ENCODE measurements at places on chromosomes 4 and X.

DNA sequence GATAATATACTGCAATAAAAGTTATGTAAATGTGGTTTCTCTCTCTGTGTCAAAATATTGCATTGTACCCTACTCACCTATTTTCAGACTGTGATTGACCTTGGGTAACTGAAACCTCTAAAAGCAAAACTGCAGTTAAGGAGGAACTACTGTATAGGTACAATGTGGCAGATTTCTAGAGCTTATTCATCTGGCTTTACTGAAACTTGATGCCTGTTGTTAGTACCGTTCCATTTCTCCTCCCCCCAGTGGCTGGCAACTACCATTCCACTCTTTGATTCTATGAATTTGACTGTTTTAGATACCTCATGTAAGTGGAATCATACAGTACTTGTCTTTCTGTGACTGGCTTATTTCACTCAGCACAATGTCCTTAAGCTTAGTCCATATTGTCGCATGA is 61.9 kb downstream of the HOPX start:
- no peak for DNase-seq

GRCh38 chrX:14497184-14497666 is 32.1 kb upstream of the GLRA2 start:
- DNase-seq = no peak

DNA sequence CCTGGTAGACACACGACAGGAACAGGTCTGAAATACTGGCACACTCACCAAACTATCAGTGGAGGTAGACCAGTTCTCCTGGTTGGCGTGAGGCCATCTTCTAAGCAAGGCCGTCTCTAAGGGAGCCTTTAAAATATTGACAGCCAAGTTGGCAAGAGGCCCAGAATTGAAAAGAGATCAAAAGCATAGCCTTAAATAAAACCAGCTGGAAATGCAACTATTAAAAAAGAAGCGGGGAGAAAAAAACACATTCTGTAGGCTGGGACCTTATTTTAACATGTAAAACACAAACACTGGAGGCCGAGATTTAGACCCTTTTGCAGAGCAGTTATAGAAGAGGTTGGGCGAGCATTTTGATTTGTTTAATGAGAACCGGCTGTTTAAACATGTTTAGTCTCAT is 233.0 kb upstream of the CLNK start:
- DNase-seq = no peak

DNA sequence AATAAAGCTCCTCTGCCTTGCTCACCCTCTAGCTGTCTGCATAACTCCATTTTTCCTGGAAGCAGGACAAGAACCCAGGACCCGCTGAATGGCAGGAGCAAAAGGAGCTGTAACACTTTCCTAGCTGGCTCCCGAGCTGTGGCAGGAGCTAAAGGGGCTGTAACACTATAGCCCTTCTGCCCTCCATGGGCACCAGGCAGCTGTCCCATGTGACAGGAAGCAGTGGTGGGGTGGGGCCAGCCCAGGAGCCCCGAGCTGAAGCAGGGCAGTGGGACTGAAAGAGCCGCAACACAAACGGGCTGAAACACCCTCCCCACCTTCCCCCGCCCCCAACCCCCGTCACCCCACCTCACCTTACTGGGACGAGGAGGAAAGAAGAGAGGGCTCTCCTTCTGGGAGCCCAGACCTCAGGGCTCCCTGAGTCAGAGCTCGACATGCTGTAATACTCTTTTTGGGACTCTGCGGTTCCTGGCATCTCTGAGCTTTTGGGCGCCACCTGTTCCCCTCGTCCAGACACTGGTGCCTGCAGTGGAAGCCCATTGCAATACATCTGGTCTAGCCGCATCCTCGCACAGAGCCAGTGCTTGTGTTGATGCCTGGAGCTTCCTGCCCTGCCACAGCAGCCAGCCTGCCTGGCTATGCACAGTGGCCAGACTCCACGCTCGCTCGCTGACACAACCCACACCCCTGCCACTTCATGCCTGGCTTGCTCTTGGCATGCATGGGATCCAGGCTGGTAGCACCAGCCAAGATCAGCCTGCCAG is 39.4 kb downstream of the PPM1K start:
- DNase-seq = no peak

DNA sequence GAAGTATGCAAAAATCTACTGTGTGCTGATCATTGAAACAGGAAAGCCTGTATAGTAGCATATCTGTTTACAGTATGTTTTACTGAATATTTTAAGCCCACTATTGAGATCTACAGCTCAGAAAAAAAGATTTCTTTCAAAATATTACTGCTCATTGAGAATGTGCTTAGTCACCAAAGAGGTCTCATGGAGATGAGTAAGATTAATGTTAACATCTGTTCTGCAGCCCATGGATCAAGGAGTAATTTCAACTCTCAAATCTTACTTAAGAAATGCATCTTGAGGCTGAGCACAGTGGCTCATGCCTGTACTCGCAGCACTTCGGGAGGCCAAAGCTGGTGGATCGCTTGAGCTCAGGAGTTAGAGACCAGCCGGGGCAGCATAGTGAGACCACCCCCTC is 3.3 kb downstream of the RNF4 start:
- peak; percentile 59 for DNase-seq

- peak; percentile 7 for DNase-seq
Measured at GRCh38 chrX:10157543-10157942, 768 bp downstream of the CLCN4 start.

DNA sequence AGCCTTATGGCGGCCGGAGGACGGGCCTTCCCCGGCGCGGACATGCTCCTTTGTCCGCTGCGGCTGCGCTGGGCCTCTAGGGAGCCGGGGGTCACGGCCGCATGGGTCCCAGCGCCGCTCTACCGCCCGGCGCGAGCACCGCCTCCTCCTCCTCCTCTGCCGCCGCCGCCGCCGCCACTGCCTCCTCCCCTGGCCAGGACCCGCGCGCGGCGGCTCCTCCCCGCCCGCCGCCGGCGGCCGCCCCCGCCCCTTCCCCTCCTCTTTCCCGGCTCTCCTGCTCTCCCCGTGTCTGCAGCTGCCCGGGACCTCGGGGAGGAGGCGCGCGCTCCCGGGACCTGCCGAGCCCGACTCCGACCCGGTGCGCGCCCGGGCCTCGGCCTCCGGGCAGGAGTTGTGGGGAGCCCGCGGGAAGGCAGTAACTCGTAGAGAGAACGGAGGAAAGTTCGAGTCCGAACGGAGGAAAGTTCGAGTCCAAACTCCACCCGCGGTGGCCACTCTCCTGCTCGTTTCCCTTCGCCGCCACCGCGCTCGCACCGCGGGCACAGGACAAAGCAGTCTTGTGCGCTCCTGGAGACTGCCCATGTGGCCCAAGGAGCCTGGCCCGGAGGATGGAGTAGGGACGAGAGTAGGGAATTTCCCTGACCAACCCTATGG is at the start of gene ADGRA3:
TSS of gene ADGRA3 (minus strand) at position 179 of the 654 bp plus-strand sequence. CDS start 282 bp downstream, outside the sequence.
- DNase-seq = no peak

GRCh38 chr4:122252584-122252983 is 100.5 kb downstream of the BLTP1 start:
- DNase-seq = no peak

GRCh38 chr4:7620814-7621176 is 186.1 kb upstream of the PSAPL1 start:
- no peak for DNase-seq

DNA sequence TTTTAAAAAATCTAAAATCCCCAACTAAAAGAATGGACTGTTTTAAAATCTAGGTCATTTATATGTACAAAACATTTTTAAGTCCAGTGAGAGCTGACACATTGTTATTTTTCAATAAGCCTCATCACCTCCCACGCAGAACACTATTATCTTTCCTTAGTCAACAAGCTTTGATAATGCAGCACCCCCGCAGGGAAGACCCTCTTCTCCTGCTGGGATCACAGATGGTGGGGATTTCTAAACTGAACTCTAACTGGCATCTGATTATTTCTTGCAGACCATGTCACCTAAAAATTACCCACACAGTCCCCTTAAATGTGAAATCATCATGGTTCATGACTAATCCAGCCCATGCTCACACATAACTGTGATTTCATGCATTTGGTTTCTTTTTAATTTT is 11.6 kb downstream of the SYTL4 start:
- DNase-seq = no peak

- no peak for DNase-seq
Measured at GRCh38 chr4:79199743-79200142, 126.1 kb downstream of the NAA11 start.

DNA sequence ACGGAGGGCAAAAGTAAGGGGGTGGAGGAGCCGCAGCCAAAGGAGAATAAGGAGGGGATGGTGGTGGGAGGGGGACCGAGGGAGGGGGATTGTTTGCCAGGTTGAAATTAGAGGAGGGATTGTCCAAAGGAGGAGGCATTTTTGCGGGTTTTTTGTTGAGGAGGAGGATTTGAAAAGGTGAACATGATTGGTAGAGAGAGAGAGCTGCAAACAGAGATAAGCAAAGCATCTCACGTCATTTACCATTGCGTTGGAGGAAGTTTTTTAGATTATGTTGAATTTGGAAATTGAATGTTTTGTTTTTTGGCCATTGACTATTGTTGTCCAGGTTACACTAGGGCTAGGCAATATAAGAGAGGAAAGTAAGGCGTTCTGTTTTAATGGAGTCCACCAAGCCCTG is 54.5 kb upstream of the ABCB7 start:
- DNase-seq = no peak

DNA sequence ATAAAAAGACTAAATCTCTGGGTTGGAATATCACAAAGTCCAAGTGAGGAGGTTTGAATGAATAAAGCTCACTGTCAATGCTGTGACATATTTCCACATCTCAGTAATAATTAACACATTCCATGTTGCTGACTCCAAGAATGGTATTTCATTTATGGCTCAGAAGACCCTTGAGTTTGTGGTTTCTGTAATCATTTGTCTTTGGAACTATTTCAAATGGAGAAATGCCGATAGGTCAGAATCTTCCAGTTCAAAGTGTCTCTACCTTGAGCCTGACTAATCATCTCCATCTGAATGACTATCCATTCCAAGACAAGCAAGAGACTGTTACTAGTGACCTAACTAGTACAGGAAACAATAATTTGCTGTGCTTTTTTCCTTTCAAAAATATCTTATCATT is 24.2 kb upstream of the SLC2A9 start:
- DNase-seq = peak; percentile 79

- DNase-seq = no peak
Measured at GRCh38 chr4:57672846-57673433, 562.8 kb upstream of the IGFBP7 start.

- no peak for DNase-seq
Measured at GRCh38 chr4:41399231-41399630, 138.7 kb upstream of the LIMCH1 start.

- DNase-seq = peak; percentile 89
Measured at GRCh38 chr4:10180927-10181744, 64.5 kb upstream of the WDR1 start.

- DNase-seq = no peak
Measured at GRCh38 chr4:134043266-134043665, 158.3 kb downstream of the PABPC4L start.

GRCh38 chrX:9378980-9379696 is 85.7 kb upstream of the TBL1X start:
- peak; percentile 59 for DNase-seq

- peak; percentile 95 for DNase-seq
Measured at GRCh38 chr4:125187226-125188176, 127.3 kb upstream of the FAT4 start.

GRCh38 chr4:16329125-16329796 is 103.0 kb upstream of the TAPT1 start:
- DNase-seq = no peak

DNA sequence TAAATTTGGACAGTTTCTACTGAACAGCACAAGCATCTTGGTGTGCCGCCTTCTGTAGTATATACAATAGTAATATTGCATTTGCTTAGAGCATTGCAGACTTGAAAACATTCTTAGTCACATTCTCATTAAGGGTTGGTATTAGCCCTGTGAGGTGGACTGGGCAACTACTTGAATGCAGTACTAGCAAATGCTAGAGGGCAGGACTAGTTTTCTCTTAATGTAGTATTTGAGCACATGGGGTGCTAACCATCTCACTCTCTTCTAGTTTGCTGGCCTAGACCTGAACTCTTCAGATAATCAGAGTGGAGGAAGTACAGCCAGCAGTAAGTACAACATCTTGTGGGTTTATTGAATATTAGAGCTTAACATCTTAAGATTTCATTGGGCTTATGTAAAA is 3.2 kb downstream of the DDX3X start:
- DNase-seq = no peak

- DNase-seq = no peak
Measured at GRCh38 chr4:8067945-8068896, 90.4 kb downstream of the ABLIM2 start.

DNA sequence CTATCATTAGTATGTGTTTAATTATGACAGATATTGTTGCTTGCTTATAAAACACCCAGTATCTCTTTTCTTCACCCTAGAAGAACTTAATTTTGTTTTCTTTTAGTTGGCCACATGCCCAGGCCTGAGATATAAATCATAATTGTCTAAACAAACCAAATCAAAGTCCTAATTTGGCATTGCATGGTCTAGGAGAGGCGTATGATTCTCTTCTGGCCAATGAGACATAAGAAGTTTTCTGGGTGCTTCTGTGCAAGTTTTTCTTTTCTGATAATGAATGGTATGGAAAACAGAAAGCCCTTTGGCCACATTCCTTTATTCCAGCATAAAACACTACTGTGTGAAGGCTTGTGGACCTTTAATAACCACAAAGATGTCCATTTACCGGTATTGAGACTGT is 192.9 kb upstream of the CTSO start:
- no peak for DNase-seq

- no peak for DNase-seq
Measured at GRCh38 chrX:136205882-136206380, 45.3 kb downstream of the MAP7D3 start.

GRCh38 chrX:74259885-74260491 is 44.0 kb upstream of the ZCCHC13 start:
- no peak for DNase-seq

- peak; percentile 47 for DNase-seq
Measured at GRCh38 chr4:98027827-98028226, 115.4 kb downstream of the STPG2 start.

GRCh38 chr4:144820011-144820727 is 174.2 kb downstream of the HHIP start:
- DNase-seq = peak; percentile 42

DNA sequence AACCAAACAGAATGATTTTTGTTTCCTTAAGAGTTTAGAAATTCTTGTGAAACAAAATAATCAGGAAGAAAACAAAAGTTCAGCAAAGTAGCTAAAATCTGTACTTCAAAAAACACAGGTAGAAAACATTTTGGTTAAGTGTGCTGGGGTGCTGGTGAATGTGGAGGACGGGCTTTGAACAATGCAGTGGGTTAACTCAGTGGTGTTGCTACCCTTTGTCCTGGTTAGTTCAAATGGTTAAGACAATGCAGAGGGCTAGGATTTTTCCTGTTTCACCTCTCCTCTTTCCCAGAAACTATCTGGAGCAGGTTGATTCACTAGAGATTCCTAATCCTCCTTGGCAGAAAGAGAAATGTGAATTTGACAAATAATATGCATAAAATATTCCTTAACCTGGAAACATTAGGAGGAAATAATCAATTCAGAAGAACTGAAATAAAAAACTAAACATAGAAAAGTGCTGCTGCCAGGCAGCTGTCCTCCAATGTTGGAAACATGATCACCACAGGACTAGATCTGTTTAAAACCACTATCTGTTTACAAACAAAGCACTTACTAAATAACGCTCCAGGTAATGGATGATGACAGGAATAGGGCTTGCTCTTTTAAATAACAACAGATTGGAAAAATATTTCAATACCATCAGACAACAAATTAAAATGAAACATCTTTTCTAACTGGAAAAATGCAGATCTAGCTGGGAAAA is 148.9 kb downstream of the MAML3 start:
- no peak for DNase-seq

GRCh38 chrX:139196890-139197289 is 333.6 kb upstream of the F9 start:
- DNase-seq = no peak

All from foreskin keratinocyte (primary cell).